ENCODE measurements at places on chromosomes 3 and 15.

DNA sequence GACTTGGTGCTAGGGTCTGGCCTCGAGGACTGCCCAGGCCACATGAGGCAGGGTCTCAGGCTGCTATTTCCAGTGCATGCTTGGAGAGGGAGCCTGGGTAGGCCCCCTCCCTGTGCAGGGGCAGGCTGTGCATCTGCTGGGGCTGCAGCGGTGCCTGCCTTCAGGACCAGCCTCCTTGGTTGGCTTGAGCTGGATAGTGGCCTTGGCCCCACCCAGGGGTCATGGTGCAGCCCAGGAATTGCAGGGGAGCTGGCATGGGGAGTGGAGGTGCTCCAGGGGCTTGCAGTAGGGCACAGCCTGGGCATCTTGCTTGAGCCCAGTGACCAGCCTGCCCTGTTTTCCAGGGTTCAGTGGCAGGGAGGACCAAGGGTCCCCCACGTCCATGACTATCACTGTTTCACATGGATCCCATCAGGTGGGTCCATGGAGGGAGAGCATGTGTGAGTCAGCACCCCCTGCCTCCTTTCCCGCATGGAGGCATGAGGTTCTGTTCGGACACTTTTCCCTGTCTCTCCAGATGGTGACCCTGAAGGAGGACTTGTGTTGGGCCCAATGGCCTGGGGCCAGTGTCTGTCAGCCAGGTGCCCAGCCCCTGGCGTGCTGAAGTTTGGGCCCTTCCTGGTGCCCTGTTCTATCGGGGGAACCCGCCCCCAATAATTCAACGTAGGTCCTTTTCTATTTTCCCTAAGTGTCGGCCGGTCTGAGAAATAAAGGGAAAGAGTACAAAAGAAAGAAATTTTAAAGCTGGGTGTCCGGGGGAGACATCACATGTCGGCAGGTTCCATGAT lies 218.6 kb downstream of the SNRPN start:
- H3K27ac ChIP-seq = no peak overlapping the region
- no peaks in the 10 kb centered on the region for H3K4me1 ChIP-seq
- no peaks in the 10 kb centered on the region for H3K27me3 ChIP-seq
- H3K4me3 ChIP-seq = no peak overlapping the region

- H3K4me1 ChIP-seq = peaks cover 24% of the 10 kb centered on the region
- H3K27ac ChIP-seq = no peak overlapping the region
- H3K4me3 ChIP-seq = no peak overlapping the region
- peaks cover 4% of the 10 kb centered on the region for H3K36me3 ChIP-seq
- H3K27me3 ChIP-seq = no peaks in the 10 kb centered on the region
- no peak for DNase-seq
Measured at GRCh38 chr3:185720326-185720725, 104.5 kb downstream of the IGF2BP2 start.

GRCh38 chr3:37210230-37210629 lies 35.8 kb upstream of the LRRFIP2 start:
- DNase-seq = no peak
- H3K4me1 ChIP-seq = no peaks in the 10 kb centered on the region
- H3K36me3 ChIP-seq = no peaks in the 10 kb centered on the region
- no peak overlapping the region for H3K4me3 ChIP-seq
- no peaks in the 10 kb centered on the region for H3K27me3 ChIP-seq
- H3K27ac ChIP-seq = no peak overlapping the region

DNA sequence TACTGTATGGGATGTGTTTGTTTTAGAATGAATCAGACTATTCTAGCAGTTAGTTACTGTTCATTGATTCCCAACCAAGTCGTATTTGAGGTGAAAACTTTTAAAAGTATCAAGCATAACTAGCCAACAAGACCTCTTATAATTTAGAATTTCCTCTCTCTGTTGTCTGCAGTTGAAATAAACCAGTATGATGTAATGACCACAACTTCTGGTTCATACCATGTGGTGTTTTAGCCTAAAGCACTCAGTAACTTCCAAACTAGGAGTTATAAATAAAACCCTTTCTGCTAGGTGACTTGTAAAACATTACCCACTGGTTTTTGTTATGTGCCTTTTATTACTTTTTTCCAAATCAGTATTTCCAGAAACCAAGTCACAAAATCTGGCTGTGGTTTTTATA lies 19.8 kb upstream of the P2RY12 start:
- H3K27me3 ChIP-seq = no peaks in the 10 kb centered on the region
- no peak for DNase-seq
- no peaks in the 10 kb centered on the region for H3K4me1 ChIP-seq
- H3K27ac ChIP-seq = no peak overlapping the region
- no peak overlapping the region for H3K4me3 ChIP-seq

GRCh38 chr3:43214616-43215015 lies 71.7 kb upstream of the SNRK start:
- H3K36me3 ChIP-seq = no peaks in the 10 kb centered on the region
- peaks cover 8% of the 10 kb centered on the region for H3K27me3 ChIP-seq
- no peak for DNase-seq
- no peaks in the 10 kb centered on the region for H3K4me1 ChIP-seq
- H3K27ac ChIP-seq = no peak overlapping the region
- H3K4me3 ChIP-seq = no peak overlapping the region

GRCh38 chr3:18740631-18741583 lies 315.8 kb upstream of the SATB1 start:
- H3K4me3 ChIP-seq = no peak overlapping the region
- H3K4me1 ChIP-seq = no peaks in the 10 kb centered on the region
- no peak for DNase-seq
- no peaks in the 10 kb centered on the region for H3K27me3 ChIP-seq
- H3K27ac ChIP-seq = no peak overlapping the region
- no peaks in the 10 kb centered on the region for H3K36me3 ChIP-seq
